ENCODE measurements at places on chromosomes 5 and 9.

GRCh38 chr5:112379542-112380325 is 39.3 kb downstream of the EPB41L4A start:
- DNase-seq: no peak

GRCh38 chr5:74073257-74073656 is 447.3 kb downstream of the ARHGEF28 start:
- no peak for DNase-seq

- DNase-seq: no peak
Measured at GRCh38 chr5:73280386-73280785, 107.4 kb downstream of the TMEM174 start.

- no peak for DNase-seq
Measured at GRCh38 chr5:109898269-109899162, 208.8 kb downstream of the MAN2A1 start.

GRCh38 chr9:130262061-130262745 is 3.4 kb upstream of the HMCN2 start:
- DNase-seq: no peak

- DNase-seq: no peak
Measured at GRCh38 chr5:85896514-85896913, 721.2 kb upstream of the COX7C start.

- no peak for DNase-seq
Measured at GRCh38 chr5:140222416-140222815, 47.4 kb downstream of the CYSTM1 start.

DNA sequence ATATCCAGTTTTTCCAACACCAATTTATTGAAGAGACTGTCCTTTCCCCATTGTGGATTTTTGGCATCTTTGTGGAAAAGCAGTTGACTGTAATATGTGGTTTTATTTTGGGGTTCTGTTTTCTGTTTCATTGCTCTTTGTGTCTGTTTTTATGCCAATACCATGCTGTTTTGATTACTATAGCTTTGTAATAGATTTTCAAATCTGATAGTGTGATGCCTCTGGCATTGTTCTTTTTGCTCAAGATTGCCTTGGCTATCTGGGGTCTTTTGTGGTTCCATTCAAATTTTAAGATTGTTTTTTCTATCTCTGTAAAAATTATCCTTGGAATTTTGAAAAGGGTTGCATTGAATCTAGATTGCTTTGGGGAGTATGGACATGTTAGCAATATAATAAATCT is 99.5 kb downstream of the NDUFAF2 start:
- no peak for DNase-seq

- no peak for DNase-seq
Measured at GRCh38 chr9:86337469-86338108, 16.6 kb downstream of the TUT7 start.

DNA sequence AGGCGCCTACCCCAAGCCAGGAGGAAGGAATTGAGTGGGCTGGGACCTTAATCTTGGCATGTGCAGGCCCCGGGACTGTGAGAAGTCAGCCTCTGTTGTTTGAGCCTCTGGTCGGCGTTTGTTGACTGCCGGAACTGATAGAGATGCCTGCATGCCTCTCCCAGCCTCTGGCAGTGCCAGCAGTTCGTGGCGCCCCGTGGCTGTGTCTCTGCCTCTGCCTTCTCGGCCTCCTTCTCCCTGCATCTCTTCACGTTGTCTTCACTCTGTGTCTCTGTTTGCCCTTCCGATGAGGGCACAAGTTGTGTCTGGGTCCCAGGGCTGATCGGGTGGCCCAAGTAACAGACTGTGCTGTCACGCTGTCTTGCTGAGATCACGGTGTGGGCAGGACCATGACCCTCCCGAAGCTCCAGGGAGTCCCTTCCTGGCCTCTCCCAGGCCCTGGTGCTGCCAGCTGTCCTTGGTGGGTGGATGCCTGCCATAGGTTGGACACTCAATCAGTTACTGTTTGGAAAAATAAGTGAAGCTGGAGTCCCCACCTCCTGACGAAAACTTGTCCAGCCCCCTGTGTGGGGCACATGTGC is 133.5 kb upstream of the LPCAT1 start:
- DNase-seq: no peak

- no peak for DNase-seq
Measured at GRCh38 chr9:81877047-81877446, 51.2 kb upstream of the SPATA31D4 start.

GRCh38 chr5:134833340-134834032 is 12.3 kb upstream of the C5orf24 start:
- no peak for DNase-seq

DNA sequence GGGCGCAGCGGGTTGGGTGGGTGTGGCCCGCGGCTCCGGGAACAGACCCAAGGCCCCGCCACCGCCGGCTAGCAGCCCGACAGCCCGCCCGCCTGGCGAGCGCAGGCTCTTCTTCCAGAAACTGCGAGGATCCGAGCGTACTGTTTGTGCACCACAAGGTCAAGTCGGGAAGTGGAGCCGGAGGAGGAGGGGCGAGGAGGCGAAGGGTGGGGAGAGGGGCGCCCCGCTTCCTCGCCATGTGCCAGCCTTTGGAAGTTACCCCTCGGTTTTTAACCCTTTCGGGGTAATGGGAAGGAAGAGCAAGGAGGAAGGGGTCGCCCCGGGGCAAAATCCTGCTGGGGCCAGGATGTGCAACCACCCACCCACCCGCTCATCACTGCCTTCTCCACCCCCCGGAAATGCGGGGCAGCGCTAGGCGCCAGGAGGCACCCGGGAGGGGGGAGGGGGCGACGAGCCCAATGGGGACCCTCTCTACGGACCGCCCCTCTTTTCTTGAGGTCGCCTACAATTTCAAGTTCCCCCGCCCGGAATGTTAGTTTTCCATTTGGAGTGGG is 1.1 kb upstream of the JADE2 start:
- peak; percentile 67 for DNase-seq

DNA sequence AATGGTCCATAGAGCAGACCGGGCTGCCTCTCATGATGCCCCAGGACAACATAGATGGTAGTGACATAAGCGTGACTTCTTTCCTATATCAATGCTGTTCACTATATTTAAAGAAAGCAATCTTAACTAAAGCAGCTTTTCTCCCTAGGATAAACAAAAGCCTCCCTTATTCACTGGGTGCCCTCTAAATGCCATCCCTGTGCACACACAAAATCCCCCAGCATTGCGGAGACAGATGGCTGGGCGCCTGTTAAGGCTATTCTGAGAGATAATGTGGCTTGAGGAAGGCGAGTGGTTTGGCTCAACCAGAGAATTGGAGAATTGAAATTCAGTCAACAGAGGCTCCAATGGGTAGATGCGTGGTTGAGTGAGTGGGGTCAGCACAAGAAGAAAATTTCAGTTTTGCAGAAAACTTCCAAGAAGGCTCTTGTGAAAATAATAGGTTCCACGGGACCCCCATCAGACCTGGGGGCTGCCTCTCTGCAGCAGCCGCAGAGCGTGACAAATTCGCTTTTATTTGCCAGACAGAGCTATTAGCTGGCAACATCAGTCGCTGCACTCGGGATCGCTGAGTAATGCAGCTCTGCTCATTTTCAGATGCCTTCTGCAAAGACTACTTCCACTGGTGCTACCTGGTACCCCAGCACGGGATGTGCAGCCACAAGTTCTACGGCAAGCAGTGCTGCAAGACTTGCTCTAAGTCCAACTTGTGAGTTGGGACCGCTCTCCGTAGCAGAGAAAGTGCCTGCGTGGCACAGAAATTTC is 103.9 kb upstream of the ICE1 start:
- DNase-seq: no peak

- DNase-seq: no peak
Measured at GRCh38 chr9:91994422-91994821, 44.4 kb upstream of the ROR2 start.

DNA sequence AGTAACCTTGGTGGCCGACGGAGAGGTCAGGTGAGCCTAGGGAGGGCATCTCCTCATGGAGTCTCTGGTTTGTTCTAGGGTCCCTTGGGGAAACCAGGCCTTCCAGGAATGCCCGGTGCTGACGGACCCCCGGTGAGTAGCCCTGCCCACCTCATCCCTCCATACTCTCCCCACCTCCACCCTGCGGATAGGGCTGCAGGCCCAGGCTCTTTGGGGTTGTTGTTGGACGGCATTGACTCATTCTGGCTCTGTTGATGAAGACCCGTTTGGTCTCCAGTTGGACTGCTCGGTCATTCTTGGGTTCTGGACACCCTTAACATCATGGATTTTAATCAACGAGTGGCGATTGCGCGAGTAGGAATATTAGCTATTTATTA is 112.3 kb upstream of the FCN2 start:
- DNase-seq: no peak

- no peak for DNase-seq
Measured at GRCh38 chr5:139823757-139824355, 28.2 kb downstream of the PSD2 start.

GRCh38 chr5:53006911-53007890 is 18.0 kb downstream of the ITGA2 start:
- no peak for DNase-seq

DNA sequence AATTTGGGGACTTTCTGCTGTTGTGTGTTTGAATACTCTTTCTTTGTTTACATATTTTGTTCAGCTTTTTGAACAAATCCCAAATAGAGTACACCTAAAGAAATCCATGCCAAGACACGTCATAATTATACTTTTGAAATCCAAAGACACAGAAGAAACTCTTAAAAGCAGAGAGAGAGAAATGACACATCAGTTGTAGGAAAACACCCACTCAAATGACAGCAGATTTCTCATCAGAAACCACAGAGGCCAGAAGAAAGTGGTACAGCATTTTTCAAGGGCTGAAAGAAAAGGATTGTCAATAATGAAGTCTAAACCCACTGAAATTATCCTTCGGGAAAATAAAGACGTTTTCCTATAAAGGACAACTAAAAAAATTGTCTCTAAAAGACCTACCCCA is 378.6 kb downstream of the GADD45G start:
- DNase-seq: no peak

- no peak for DNase-seq
Measured at GRCh38 chr5:172721455-172722326, 49.3 kb downstream of the DUSP1 start.

DNA sequence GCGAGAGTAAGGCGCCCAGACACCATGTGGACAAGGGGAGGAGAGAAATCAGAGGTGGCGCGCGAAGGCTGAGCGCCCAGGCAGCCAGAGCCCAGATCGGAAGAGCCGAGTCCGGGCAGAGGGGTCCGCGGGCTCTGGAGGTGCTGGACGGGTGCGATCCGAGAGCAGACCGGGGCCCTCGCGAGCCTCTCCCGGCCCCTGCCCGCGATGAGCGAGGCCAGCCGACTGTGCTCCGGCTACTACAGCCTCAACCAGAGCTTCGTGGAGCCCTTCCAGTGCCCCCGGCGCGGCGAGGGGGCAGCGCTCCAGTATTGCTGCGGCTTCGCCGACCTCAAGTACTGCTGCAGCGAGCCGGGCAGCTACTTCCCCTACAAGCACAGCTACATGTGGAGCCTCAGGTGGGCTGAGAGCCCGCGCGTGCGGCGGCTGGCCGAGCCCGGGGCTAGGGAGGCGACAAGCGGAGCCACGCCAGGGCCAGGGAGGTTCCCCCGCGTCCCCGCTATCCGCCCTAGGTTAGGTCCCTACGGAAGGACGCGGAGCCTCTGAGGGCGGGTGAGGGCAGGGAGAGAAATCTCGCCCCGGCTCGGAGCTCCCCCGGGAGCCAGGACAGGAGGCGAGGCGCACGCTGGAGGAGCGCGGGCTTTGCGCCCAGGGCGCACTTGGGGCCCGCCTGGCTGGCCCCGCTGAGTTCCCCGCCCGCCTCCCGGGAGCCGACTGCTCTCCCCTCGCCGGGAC is at the start of gene SHISAL2B:
Gene SHISAL2B, plus strand, starts transcription at position 87 of the 735 bp plus-strand sequence. Its CDS starts 121 bp downstream, at position 208.
- DNase-seq: peak; percentile 13

- peak; percentile 63 for DNase-seq
Measured at GRCh38 chr9:76441551-76442322, 17.2 kb upstream of the GCNT1 start.

DNA sequence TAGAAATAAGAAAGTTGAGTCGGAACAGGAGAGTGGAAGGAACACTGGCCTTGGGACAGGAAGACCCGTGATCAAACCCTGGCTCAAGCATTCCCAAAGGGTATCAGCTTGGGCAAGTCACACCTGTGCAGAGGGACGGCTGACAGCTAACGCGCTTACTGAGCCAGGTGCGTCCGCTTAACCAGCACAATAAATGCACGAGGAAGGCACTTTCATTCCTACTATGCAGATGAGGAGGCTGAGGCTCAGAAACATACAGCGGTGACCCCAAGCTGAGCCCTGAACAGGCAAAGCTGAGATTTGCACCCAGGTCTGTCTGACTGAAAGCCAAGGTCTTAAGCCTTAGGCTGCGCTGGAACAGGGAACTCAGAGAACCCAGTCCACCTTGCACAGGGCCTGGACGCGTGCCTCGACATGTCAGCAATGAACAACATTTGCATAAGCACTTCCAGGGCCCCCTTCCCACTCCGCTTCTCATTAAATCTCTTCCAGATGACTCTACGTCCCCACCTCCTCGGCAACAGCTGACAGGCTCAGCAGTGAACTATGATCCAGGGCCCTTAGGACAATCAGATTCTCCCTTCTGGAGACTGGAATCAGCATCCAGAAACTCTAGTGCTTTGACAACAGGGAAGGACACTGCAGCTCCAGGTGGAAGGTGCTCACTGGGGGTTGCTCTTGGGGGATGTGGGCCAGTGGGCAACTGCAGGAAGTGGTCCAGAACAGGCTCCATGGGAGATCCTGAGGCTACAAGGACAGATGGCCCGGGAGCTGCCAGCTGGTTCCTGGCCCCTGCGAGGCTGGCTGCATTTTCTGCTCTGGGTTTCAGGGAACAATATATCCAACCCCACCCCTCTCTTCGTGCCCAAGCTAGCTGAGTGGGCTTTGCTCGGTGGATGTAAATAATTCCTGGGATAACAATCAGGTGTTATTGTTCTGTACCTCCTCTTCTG is 35.2 kb downstream of the SH3PXD2B start:
- DNase-seq: no peak

GRCh38 chr9:128947277-128947526 is 201 bp downstream of the DOLK start:
- DNase-seq: no peak

- DNase-seq: no peak
Measured at GRCh38 chr5:51694826-51695225, 311.6 kb downstream of the ISL1 start.

- no peak for DNase-seq
Measured at GRCh38 chr9:36250079-36250478, 8.2 kb downstream of the GNE start.

DNA sequence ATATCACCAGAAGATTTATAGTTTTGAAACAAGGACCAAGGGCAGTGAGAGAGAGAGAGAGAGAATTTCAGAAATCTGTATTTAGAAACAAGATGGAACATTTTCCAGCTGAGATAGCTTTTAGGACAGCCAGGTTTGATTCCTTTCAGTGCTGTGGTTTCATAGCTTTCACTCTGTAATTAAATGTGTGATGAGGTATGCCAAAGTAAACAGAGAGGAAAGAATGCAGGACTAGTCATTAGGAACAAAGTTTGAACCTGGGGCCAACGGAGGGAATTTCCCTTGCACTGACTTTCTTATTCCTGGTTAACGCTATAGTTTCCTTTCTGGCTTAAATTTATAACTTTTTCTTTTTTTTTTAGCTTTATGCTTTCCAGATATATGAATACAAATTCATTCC is 10.0 kb upstream of the CCL28 start:
- no peak for DNase-seq
